Heart right ventricle (tissue), 16 donors: ENCODE measurements at places on chromosomes 4 and X. TPM values are rescaled to one million over a fixed set of nuclear protein-coding genes. Genes with fewer than 3 reads are reported as not detected.

DNA sequence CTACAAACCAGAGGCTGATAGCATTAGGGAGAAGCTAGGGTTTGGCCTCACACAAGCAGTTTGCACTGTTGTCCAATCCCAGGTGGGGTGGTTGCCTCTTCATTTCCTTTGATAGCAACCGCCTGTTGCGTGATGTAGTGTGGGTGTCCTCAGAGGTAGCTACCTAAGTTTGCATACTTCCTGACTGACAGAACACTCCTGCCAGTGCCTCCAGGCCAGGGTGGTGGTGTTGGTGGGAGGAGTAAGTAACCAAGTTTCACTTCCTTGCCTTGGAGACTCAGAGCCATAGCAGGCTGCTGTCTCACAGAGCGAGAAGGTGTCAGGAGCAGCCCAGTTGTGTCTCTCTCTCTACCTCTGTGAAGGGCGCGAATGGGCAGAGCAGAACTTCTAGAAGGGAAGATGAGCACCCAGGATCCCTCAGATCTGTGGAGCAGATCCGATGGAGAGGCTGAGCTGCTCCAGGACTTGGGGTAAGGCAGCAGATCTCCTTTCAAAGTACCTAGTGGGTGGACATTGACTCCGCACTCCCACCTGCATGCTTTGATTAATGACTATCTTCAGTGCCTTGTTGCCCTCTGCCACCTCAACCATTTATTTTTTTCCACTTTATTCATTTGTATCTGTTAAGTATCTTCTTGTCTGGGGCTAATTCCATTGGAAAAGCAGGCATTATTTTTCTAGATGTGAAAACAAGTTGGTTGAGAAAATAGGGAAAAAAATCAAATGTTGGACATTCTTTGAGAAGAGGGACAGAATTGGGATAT lies at the start of gene DAPP1:
DAPP1 (plus strand) TSS at position 283 of the 764 bp plus-strand sequence; CDS start at position 370, 87 bp downstream.
- H3K4me1 ChIP-seq = peaks cover 62% of the 10 kb centered on the region
- no peaks in the 10 kb centered on the region for H3K27me3 ChIP-seq
- DNase-seq = peak; percentile 13
- peak within 1 kb of the TSS; percentile 23 for H3K27ac ChIP-seq
- peak within 1 kb of the TSS; percentile 34 for H3K4me3 ChIP-seq

- no peak for DNase-seq
- no peak overlapping the region for H3K27ac ChIP-seq
- no peaks in the 10 kb centered on the region for H3K36me3 ChIP-seq
Observed at GRCh38 chr4:27594922-27595321, 734.3 kb downstream of the STIM2 start.

DNA sequence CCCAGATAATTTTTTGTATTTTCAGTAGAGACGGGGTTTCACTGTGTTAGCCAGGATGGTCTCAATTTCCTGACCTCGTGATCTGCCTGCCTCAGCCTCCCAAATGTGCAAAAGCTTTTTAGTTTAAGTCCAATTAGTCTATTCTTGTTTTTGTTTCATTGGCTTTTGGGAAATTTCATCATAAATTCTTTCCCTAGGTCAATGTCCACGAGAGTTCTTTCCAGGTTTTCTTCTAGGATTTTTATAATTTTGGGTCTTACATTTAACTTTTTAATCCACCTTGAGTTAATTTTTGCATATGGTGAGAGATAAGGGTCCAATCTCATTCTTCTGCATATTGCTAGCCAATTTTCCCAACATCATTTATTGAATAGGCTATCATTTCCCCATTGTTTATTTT lies 36.3 kb upstream of the PDLIM5 start:
- no peak overlapping the region for H3K27ac ChIP-seq
- H3K4me1 ChIP-seq = peaks cover 48% of the 10 kb centered on the region
- H3K27me3 ChIP-seq = no peaks in the 10 kb centered on the region
- H3K36me3 ChIP-seq = no peaks in the 10 kb centered on the region

The MEPE gene
- not detected for total RNA-seq

GRCh38 chr4:185416955-185417354 lies 8.8 kb downstream of the UFSP2 start:
- H3K36me3 ChIP-seq = peaks cover 93% of the 10 kb centered on the region
- H3K27ac ChIP-seq = no peak overlapping the region
- no peaks in the 10 kb centered on the region for H3K27me3 ChIP-seq
- no peak overlapping the region for H3K4me3 ChIP-seq

DNA sequence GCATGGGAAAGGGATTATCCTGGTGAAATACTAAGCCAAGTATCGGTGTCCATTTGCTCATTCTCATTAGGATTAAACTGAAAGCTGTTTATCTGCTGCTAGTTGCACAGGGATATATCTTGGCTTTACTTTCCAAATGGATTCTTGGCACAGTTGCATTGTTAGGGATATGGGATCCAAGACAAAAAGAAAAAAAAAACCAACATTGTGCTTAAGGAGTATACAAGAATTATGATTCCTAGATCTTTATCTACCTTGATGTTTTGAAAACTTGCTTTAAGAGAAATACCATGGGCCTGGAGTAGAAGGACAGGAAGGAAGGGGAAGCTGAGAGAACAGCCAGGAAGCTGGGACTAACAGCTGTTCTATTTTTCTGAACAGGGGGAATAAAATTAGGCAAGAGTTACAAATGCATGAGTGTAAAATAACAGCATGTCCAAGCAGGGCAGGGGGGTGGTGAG lies 107.6 kb downstream of the ATXN3L start:
- H3K27ac ChIP-seq = peak overlapping the region; percentile 41
- no peak overlapping the region for H3K4me3 ChIP-seq
- peaks cover 5% of the 10 kb centered on the region for H3K4me1 ChIP-seq
- no peak for DNase-seq
- no peaks in the 10 kb centered on the region for H3K36me3 ChIP-seq

- H3K4me3 ChIP-seq = no peak overlapping the region
- H3K36me3 ChIP-seq = peaks cover 15% of the 10 kb centered on the region
- no peak overlapping the region for H3K27ac ChIP-seq
- no peak for DNase-seq
Observed at GRCh38 chrX:107842715-107843400, 17.2 kb downstream of the MID2 start.

DNA sequence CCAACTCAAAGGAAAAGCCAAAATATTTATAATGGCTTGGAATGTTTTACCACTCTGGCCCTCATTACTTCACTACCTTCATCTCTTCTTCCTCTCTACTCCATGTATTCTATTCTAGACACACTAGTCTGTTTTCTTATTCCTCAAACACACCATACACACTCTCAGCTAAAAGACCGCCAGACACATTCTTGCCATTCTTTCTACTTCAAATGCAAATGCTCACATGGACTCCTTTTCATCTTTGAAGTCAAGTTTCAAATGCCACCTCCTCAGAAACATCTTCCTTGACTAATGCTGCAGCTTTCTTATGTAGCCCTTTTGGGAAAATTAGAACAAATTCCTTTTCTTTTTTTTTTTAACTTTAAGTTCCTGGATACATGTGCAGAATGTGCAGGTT lies 412.9 kb upstream of the FMR1 start:
- no peak overlapping the region for H3K4me3 ChIP-seq
- H3K27me3 ChIP-seq = no peaks in the 10 kb centered on the region
- no peaks in the 10 kb centered on the region for H3K36me3 ChIP-seq
- no peak overlapping the region for H3K27ac ChIP-seq

GRCh38 chr4:19982556-19982955 lies 269.1 kb upstream of the SLIT2 start:
- H3K4me1 ChIP-seq = no peaks in the 10 kb centered on the region
- H3K36me3 ChIP-seq = no peaks in the 10 kb centered on the region
- no peak overlapping the region for H3K4me3 ChIP-seq
- no peaks in the 10 kb centered on the region for H3K27me3 ChIP-seq
- no peak overlapping the region for H3K27ac ChIP-seq

- H3K36me3 ChIP-seq = no peaks in the 10 kb centered on the region
- no peaks in the 10 kb centered on the region for H3K27me3 ChIP-seq
- H3K4me1 ChIP-seq = peaks cover 26% of the 10 kb centered on the region
- H3K27ac ChIP-seq = no peak overlapping the region
Observed at GRCh38 chr4:3324093-3324815, 31.4 kb downstream of the RGS12 start.

DNA sequence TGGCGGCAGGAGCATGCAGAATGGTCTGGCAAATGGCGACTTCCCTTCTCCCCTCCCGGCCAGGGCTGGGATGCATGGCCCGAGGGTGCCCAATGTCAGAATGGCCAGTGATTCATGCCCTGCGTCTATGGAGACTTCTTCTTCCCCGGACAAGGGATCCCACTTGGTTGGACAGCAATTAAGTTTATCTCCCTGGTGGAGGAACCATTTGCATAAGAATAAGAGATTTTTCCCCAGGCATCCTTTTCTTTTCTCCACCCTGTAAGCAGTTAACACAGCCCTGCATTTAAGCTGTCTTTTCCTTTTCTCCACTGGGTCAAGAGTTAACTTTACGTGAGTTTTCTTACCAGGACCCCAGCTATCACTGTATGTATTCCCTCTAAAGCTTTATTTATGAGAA lies 856.6 kb downstream of the GLUD2 start:
- no peak overlapping the region for H3K27ac ChIP-seq
- no peaks in the 10 kb centered on the region for H3K27me3 ChIP-seq
- H3K4me3 ChIP-seq = no peak overlapping the region
- no peaks in the 10 kb centered on the region for H3K4me1 ChIP-seq
- H3K36me3 ChIP-seq = no peaks in the 10 kb centered on the region
- DNase-seq = no peak

The RXFP1 gene
- total RNA-seq = not detected

DNA sequence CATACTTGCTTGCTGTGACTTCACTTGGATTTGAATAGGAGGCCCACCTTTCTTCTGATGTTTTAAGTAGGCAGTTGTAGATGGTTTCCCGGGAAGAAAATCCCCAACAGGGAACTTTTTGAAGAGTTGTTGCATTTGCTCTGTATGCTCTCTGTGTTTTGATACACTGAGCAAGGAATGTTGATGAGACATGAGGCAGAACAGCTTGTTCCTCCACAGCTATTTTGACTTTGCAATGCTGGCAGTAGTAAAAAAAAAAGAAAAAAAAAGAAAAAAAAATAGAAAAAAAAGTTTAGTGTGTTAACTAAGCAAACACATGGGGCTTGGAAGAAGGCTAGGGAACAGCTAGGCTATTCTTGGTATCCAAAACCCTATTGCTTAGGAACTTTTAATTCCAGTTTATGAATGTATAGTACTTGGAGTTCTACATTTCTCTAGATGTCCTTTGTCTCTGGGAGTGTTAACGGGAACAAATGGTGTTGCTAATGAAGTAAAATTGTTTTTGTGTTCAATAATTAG lies 23.4 kb upstream of the PAQR3 start:
- no peaks in the 10 kb centered on the region for H3K4me1 ChIP-seq
- no peak for DNase-seq
- no peaks in the 10 kb centered on the region for H3K36me3 ChIP-seq
- H3K27me3 ChIP-seq = no peaks in the 10 kb centered on the region

GRCh38 chrX:111265486-111265885 lies 4.8 kb downstream of the CAPN6 start:
- no peak overlapping the region for H3K4me3 ChIP-seq
- no peaks in the 10 kb centered on the region for H3K36me3 ChIP-seq
- no peak for DNase-seq
- H3K4me1 ChIP-seq = no peaks in the 10 kb centered on the region

DNA sequence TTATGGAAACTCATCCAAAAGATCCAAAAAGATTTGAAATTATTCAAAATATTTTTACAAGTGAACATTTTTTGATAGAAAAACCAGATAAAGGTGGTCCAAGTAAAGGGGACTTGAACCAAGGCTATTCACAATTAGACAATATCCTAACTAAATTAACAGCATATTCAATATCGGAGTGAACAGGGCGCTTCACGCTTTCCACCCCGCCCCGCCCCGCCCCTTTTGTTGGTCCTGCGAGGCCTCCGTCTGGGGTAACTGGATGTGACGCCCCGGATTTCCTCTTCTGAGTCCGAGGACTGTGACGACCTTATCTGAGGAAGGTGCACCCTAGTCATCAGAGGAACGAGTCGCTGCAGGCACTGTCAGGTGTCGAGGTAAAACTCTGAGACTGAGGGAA lies at the start of gene MAGEB16:
MAGEB16 (plus strand) TSS at position 301 of the 400 bp plus-strand sequence. CDS start 3,855 bp downstream, outside the sequence.
- H3K36me3 ChIP-seq = no peaks in the 10 kb centered on the region
- no peaks in the 10 kb centered on the region for H3K27me3 ChIP-seq
- no peak for DNase-seq

- H3K4me1 ChIP-seq = no peaks in the 10 kb centered on the region
- H3K4me3 ChIP-seq = peak overlapping the region; percentile 39
- DNase-seq = no peak
- no peaks in the 10 kb centered on the region for H3K27me3 ChIP-seq
Observed at GRCh38 chr4:81494031-81494431, 22.3 kb upstream of the RASGEF1B start.

The PABPC1L2A gene
- total RNA-seq = not detected

The C4orf50 gene
- not detected for total RNA-seq

DNA sequence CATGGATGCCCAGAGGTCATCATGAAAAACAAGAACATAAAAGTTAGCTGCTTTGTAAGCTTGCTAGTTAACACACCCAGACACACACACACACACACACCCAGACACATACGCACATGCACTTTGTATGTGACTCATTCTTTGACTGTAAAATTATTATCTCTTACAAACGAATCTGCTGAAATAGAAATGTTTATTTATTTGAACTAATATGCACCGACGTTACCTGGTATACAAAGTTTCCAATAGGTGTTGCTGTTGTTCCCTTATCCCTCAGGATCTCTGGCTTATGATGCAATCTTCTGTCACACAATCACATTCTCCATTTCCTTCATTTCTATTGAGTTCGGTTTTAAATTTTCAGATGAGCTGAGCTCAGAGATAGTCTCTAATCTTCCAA lies 209.3 kb downstream of the PTTG2 start:
- DNase-seq = no peak
- no peak overlapping the region for H3K27ac ChIP-seq
- H3K4me3 ChIP-seq = no peak overlapping the region
- H3K4me1 ChIP-seq = peaks cover 6% of the 10 kb centered on the region
- no peaks in the 10 kb centered on the region for H3K27me3 ChIP-seq

GRCh38 chr4:10279261-10279660 lies 162.7 kb upstream of the WDR1 start:
- H3K27me3 ChIP-seq = no peaks in the 10 kb centered on the region
- H3K27ac ChIP-seq = no peak overlapping the region
- no peak overlapping the region for H3K4me3 ChIP-seq
- no peaks in the 10 kb centered on the region for H3K4me1 ChIP-seq

DNA sequence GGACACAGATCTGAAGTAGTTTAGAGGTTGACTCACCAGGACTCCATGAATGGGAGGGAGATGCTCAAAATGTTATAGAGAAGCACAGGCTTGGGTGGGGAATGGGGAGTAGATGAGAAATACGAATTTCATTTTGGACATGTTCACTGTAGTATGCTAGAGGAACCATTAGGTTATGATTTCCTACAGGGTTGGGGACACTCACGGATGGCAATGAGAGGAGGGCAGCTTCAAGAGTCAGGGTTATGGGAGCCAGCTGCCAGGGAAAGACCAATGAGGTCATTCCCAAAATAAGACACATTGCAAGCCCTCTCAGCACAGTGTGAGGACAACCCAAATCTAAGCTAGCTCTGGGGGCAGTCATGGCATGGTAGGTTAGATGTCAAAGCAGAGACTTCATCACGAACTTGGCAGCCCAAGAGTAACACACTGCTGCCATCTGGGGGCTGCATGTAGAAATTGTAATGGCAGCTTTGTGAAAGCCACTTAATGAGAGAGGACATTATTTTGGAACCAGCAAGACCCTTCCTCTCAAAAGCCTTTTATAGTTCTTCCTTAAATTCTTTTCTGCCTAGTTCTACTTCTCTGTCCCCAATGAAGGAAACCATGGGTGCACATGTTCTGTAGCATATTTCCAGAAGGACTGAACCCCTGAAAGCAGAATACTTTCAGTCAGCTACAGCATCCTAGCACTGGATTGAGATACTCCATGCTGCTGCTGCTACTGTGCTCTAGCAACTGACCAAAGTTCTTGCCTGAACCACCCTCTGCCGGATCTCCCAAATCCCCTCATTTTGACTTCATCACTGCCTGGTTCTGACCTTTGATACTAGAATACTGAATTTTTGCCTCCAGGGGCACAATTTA lies 16.2 kb upstream of the ZCCHC12 start:
- H3K4me3 ChIP-seq = no peak overlapping the region
- no peak overlapping the region for H3K27ac ChIP-seq
- no peaks in the 10 kb centered on the region for H3K27me3 ChIP-seq
- DNase-seq = peak; percentile 17
